ENCODE measurements at places on chromosomes 7 and 10.

DNA sequence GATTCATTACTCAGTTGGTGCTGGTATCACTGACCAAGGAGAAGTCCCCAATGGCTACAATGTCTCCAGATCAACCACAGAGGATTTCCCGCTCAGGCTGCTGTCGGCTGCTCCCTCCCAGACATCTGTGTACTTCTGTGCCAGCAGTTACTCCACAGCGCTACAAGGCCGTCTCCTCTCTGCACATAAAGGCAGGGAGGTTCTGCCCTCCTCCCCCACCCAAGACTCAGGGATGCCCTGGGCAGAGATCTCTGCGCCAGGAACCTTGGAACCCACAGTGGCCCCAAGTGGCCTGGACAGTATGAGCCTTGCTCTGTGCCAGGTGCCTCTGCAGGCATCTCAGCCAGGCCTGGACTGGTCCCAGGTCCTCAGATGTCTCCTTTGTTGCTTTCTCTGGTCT is 193.4 kb upstream of the PRSS58 start:
- DNase-seq: no peak

GRCh38 chr7:136389933-136390332 is 412.8 kb upstream of the MTPN start:
- DNase-seq: no peak

GRCh38 chr7:95687759-95688343 is 84.5 kb upstream of the DYNC1I1 start:
- DNase-seq: no peak

- no peak for DNase-seq
Observed at GRCh38 chr10:3814838-3815220, 29.8 kb upstream of the KLF6 start.

DNA sequence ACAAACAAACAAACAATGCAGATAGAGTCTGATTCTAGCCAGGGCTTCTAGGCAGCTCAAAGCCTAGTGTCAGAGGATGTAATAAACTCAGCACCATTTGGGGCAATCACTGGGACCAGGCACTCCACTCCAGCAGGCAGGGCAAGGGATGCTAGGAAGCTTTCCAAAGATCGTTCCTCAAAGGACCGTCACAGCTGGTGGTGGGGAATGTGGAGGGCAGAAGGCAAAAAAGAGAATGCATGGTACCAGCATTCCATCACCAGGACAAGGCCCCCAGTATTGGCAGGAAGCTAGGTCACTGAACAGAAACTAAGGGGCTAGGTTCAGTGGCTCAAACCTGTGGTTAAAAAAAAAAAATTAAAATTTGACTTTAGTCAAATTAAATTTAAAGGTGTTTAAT is 94.2 kb downstream of the CUL2 start:
- no peak for DNase-seq

GRCh38 chr10:99329554-99330346 is 594 bp downstream of the CNNM1 start:
- DNase-seq: peak; percentile 20

DNA sequence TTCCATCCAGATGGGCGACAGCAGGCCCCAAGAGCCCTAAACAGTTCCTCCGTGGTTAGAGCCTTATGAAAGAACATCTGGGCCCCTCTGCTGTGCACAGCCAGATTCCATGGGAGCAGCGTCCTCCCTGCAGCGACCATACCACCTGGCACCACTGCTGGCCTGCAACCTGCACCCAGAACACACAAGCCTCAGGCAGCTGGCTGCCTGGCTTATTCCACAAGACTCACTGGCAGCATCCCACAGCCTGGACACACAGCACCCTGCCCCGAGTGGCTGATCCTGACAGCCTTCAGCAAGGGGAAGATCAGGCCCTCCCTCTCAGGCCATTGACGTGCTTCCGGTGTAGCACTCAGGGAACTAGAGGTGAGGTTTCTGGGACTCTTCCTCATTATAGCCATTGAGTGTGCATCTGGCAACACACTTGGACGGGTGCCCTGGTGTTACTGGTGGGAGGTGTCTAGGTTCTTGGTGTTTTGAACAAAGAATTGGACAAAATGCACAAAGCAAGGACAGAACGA is 33.7 kb upstream of the ERCC6 start:
- DNase-seq: no peak

DNA sequence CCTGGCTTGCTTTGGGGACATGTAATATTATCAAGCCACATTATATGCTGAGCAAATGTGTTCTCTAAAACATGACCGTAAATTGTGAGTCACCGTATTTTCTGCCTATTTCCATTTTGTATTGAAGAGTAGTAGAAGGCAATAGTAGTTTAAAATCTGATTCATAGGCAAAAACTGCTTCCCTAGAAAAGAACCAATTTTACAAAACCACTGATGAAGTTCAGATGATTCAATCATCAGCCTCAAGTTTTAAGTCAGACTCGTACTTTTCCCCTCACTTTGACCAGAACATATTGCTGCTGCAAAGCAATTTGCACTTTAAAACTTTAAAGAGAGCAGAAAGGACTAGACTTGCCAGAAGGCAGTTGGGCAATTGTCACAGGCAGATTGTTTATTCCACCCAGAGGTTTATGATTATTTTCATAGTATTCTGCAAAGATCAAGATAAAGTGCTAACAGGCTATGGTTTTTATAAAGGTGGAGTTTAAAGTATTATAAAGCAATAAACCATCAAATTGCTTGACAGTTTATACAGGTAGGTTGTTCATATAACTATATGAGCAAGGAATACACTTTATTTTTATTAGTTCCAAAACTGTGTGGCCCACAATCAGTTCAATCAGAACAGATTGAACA is 168.2 kb downstream of the ETV1 start:
- DNase-seq: no peak

DNA sequence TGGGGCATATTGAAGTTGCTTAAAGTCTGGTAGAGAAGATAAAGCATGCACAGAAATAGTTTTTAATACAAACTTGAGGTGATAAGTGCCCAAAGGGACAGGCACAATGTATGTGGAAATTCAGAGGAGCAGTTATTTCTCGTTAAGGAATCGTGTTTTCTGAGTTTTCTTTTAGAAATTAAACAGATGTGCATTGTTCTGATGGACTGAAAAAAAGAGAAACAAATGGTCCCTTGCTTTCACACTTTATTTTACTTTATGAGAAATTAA is 45.6 kb downstream of the CNNM2 start:
- no peak for DNase-seq

- no peak for DNase-seq
Observed at GRCh38 chr7:154978017-154978416, 24.9 kb downstream of the PAXIP1 start.

DNA sequence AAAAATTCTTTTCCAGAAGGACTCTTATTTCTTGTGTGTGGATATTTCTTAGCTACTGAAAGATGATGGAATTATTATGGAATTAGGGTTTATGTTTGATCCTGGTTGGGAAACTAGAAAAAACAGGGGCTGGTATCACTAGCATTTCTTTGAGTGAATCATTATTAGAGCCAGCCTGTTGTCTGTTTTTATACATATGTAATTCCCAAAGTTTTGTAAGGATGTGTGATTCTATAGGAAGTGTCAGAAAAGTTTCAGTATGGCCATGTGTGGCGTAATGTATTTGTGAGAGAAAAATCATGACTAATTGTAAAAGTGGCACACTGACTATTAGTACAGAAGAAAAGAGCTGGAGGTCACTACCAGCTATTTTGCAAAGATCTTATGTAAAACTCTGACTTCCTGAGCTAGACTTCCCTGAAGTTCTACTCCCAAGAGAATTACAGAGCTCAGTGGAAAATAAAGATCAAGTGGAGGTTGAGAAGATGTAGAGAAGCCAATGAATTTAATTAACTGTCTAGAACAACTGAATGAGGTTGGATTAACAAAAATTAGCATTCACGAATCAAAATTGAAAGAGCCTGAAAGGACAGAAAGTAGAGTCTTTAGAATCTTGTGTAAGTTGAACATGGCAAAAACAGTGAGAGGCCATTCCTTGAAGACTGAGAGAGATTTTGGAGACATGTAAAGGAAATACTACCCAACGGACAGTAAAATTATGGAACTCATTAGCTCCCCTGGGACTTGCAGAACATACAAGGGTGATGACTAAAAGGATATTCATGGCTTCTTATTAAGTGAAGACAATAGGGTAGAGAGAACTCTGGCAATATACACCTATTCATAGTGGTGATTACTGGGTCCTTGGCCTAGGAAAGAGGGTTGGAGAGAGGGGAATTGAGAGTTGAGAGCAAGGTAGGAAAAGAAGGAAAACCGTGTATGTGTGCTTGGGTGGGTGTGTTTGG is 12.5 kb downstream of the ZNF365 start:
- DNase-seq: no peak

GRCh38 chr10:75283671-75284470 is 48.1 kb upstream of the COMTD1 start:
- DNase-seq: no peak

- DNase-seq: no peak
Observed at GRCh38 chr10:5858811-5859210, 30.9 kb downstream of the ANKRD16 start.

- DNase-seq: no peak
Observed at GRCh38 chr7:2079332-2080059, 153.2 kb downstream of the MAD1L1 start.

GRCh38 chr10:118259288-118259906 is 82.7 kb downstream of the FAM204A start:
- DNase-seq: peak; percentile 51

- no peak for DNase-seq
Observed at GRCh38 chr7:108086546-108086945, 43.6 kb downstream of the LAMB4 start.

DNA sequence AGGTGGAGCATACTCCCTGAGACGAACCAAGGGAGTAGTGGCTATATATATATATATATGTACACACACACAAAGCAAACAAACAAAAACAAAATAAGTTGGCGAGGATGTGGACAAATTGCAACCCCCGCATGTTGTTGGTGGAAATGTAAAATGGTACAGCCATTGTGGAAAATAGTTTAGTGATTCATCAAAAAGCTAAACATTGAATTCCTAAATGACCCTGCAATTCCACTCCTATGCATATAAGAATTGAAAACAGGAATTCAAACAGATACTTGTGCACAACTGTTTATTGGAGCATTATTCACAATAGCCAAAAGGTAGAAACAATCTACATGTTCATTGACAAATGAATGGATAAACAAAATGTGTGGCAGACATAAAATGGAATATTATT is 407.9 kb downstream of the KCNMA1 start:
- DNase-seq: no peak

DNA sequence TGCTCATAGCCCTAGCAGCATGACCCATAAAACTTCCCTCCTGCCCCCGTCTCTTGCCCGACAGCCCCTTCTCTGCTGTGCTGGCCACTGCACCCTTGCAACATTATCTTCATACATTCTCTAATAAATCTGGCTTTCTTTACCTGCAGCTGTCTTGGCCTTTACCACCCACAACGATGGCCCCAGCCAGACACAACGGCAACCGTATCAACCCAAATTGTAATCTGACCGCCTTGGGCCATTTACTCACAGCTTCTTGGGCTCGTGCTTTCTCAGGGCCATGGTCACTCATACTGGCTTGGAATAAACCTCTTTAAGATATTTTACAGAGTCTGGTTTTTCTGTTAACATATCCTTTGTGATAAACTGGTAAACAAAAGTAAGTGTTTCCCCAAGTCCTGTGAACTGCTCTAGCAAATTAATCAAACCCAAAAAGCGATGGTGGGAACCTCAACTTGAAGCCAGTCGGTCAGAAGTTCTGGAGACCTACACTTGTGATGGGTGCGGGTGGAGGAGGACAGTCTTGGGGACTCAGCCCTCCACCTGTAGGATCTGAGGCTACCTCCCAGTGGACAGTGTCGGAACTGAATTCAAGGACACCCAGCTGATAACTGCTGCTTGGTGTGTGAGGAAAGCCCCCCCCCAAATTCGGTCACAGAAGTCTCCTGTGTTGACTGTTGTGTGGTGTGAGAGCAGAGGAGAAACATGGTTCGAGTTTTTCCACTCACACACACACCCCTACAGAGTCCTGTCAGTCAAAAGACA is 87.6 kb upstream of the ATP6V0A4 start:
- peak; percentile 23 for DNase-seq

DNA sequence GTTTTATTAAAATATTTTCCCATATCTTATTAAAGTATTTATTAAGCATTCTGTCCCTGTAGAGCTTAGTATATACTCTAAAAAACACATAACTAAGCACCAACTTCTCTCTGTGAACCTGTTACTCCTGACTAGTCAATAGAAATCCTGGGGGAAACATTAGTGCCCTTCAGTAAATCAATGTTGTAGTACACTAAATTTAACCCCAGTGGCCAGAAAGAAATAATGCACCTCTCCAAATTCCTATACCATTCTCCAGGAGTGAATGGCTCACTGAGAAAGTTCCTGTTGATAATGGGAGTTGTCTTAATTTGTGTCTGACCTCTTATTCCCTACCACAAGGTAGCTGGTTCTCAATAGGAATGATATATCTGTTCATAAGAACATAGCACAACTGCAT is 188.2 kb downstream of the SEMA3D start:
- no peak for DNase-seq

GRCh38 chr10:104734433-104734832 is 93.3 kb downstream of the SORCS3 start:
- no peak for DNase-seq

DNA sequence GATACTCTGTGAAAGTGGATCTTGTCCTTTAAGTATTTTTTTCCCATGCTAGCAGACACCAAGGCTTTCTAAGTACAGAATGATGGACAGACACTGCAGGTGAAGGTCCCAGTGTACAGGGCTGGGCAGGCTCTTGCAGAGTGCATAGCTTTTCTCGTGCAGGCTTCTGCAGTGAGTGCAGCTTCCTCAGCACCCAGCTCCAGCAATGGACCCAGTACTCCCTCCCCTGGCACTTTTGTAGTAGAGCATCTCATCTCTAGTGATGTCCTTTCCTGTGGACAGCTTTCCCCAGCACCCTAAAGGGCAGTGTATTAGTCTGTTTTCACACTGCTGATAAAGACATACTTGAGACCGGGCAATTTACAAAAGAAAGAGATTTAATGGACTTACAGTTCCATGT is 104.3 kb downstream of the CUL2 start:
- DNase-seq: no peak

- DNase-seq: no peak
Observed at GRCh38 chr7:946256-946996, 8.1 kb downstream of the ADAP1 start.

Data from activated CD8-positive, alpha-beta T cell treated with anti-CD3 and anti-CD28 coated beads for 36 hours (primary cell).